ENCODE measurements at places on chromosomes 16 and 17.

- no peak for DNase-seq
Measured at GRCh38 chr16:11064202-11064540, 119.8 kb downstream of the CLEC16A start.

GRCh38 chr16:31532896-31533295 lies 5.2 kb downstream of the AHSP start:
- no peak for DNase-seq

DNA sequence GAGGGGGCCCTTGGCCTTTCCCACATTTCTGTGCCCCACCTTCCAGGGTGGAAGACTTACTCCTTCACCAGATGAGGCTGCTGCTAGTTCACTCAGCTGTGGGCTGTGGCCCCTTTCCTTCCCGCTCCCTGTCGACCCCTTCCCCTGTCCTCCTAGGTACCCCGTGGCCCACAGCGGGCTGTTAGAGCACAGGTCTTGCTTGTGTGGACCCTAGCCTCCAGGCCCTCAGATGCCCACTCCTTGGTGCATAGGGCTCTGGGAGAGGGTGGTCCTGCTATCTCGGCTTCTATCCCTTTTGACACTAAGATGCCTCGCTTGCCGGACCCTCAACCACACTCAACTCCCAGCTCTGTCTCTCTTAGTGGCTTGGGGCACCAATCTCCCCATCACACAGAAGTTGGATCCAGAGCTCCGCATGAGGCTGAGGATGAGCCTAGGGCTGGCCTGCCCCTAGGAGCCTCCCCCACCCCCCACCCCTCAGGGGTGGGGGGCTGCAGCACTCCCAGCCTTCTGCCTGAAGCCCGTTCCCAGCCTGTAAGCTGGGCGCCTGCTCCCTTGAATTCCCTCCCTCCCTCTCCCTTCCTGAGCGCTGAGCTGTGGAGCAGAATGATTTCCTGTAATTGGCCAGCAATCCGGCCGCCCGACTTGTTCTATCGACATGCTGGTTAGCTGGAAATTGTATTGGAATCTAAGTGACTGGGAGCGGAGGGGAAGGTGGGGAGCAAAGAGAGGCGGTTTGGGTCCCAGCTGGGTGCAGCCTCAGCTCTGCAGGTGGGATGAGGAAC lies 30.9 kb downstream of the DCAKD start:
- DNase-seq = peak; percentile 60

GRCh38 chr16:67490335-67491096 lies 7.2 kb upstream of the AGRP start:
- DNase-seq = no peak

- peak; percentile 76 for DNase-seq
Measured at GRCh38 chr16:30063893-30064728, 1.4 kb upstream of the ALDOA start.

DNA sequence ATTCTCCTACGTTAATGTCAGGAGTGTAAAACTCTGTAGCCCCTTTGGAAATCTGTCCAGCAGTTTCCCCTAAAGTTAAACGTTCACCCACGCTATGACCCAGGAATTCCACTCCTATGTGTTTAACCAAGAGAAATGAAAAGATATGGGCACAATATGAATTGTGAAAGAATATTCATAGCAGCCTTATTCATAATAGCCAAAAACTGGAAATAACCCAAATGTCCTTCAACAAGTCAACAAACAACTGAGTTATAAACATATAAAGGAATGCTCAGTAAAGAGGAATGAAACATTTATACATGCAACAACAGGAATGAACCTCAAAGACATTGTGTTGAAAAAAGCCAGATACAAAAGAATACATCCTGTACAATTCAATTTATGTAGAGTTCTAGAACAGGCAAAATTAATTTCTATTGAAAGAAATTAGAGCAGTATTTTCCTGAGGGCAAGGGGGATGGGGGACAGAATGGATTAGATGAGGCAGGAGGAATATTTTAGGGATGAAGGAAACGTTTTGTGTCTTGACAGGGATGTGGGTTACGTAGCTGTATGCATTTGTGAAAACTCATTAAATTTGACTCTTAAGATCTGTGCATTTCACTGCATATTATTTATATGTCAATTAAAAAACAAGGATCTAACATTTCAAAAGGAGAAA lies 286.7 kb upstream of the CDH5 start:
- DNase-seq = no peak

- DNase-seq = no peak
Measured at GRCh38 chr17:49745175-49746139, 18.5 kb downstream of the FAM117A start.

DNA sequence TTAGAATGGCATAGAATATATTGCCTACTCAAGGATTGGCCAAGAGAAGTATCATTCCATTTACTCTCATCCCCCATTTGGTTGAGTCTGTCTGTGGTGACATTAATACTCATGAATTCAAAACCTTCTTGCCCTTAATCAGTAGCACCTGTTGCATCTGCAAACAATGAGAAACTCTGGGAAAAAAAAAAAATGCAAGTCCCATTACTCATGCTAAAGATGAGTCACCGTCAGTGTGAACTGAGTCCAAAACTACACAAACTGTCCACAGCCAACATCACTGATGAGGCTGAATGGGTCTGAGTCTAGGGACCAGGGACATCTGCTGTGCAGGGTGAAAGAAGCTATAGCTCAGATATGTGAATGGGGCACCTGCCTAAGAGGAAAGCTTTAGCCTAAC lies 96.9 kb upstream of the ADAMTS18 start:
- no peak for DNase-seq

GRCh38 chr16:88685156-88686061 lies 898 bp downstream of the SNAI3 start:
- DNase-seq = no peak

- DNase-seq = no peak
Measured at GRCh38 chr17:53932386-53932785, 109.7 kb downstream of the KIF2B start.

DNA sequence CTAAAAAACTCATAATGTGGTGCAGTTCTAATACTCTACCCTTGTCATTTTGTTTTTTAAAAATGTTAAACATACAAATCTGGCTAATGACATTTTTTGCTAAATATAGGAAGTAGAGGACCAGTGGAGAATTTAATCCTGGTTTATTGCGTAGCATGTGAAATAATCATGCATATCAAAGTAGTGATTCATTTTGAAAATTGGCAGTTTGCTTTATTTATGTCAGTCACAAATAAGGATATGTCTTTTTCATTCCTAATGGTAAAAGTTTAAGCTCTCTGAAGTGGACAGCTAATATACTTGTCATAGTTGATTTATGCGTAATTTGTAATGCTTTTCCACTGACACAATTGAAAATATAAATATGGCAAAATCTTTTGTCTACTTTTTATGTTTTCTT lies 224.2 kb downstream of the BCAS3 start:
- DNase-seq = no peak

- no peak for DNase-seq
Measured at GRCh38 chr17:4219241-4219640, 44.5 kb downstream of the ANKFY1 start.

- DNase-seq = no peak
Measured at GRCh38 chr17:45965812-45966211, 33.2 kb upstream of the STH start.

- no peak for DNase-seq
Measured at GRCh38 chr17:77801545-77802332, 156.8 kb upstream of the TNRC6C start.

DNA sequence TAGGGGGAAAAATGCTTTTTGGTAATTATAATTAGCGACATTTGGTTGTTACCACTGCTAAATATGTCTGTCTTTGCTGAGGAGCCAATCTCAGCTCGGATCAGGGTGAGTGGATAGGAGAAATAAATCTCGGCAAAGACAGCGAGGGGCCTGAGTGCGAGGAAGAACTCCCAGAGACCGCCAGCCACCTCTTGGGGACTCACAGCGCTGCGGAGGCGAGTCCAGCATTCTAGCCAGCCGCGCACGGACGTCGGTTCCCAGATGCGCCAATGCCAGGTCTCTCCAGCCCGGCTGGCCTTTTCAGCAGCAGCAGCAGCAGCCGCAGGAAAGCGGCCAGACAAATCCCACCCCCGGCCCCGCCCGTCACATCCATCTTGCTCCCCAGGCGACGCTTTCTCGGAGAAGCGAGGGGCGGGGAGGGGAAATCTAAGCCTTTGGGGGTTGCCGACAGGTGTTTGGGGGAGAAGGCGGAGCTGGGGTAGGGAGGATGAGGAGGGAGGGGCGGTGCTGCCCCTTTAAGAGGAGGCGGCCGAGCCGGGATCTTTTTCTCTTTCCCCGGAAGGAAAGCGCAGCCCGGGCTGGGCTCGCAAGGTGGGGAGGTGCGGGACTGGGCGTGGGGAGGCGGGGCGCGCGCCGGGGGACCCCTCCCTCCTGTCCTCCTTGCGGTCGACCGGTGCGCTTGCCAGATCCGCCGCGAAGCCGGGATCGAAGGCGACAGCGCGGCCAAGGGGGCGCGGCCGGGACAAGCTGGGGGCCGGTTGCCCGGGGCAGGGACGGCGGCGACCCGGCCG lies at the start of gene ITGA3:
Gene ITGA3, plus strand, starts transcription at position 685 of the 791 bp plus-strand sequence. CDS start 330 bp downstream, outside the sequence.
- DNase-seq = peak; percentile 67

- DNase-seq = no peak
Measured at GRCh38 chr16:73845238-73846006, 451.2 kb upstream of the PSMD7 start.

GRCh38 chr17:2459917-2460271 lies 51.8 kb downstream of the METTL16 start:
- no peak for DNase-seq

DNA sequence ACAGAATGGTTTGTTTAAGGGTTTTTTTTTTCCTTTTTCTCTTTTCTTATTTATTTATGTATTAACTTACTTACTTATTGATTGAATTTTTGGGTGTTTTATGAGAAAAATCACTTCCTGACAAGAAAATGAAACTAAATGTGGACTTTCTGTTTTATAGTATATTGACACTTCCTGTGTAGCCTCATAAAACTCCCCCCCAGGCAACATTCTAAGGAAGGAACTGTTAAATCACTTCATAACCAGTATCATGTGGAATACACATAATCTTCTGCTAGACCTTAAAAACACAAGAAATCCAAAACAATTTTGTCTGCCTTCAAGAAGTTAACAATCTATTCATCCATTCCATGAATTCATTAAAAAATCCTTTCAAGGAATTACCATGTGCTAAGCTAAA lies 164.1 kb upstream of the TOM1L1 start:
- DNase-seq = no peak

DNA sequence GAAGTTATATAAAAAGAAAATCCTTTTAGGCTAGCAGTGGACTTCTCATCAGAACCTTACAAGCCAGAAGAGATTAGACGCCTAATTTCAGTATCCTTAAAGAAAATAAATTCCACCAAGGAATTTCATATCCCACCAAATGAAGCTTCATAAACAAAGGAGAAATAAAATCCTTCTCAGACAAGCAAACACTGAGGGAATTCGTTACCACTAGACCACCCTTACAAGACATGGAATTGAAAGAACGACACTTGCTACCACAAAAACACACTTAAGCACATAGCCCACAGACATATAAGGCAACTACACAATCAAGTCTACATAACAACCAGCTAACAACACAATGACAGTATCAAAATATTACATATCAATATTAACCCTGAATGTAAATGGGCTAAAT lies 299.2 kb downstream of the TOX3 start:
- no peak for DNase-seq

DNA sequence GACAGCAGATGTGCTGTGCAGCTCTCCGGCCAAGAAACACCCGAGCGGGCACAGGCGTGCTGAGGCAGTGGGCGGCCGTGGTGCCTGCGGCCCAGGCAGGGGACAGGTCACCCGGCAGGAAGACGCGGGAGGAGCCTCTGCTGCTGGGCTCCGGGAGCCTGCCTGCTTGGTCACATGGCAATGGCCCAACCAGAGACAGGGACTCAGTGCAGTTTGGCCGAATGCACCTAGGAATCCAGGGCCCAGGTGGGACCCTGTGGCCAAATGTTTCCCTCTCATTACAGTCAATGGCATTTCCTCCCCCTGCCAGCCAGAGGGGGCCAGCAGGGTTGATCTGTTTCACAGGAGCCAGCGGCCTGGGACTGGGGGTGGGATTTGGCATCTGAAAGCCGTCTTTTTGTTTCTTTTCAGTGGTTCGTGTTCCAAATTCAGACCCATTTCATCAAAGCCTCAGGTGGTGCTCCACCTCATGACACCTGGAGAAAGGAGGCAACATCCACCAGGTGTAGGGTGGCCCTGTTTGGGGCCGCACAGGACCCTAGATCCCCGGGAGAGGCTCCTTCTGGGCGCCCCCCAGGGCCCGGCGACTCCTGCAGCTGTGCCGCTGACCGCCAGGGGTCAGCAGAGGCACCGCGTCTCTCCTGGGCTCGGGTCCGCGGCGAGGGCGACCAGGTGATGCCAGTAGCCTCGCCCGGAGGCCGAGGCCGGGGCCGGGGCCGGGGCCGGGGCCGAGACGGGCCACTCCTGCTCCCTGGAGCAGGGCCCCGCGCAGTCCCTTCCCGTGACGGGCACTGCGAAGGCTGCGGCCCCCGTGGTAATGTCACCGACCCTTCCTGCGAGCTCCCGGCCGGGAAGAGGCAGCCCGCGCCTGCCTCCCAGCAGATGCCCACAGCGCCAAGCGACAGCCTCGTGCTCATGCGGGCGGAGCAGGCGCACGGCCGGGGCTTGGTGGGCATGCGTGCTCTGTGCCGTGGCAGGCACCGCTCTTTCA lies 118.5 kb downstream of the C16orf78 start:
- DNase-seq = peak; percentile 80

DNA sequence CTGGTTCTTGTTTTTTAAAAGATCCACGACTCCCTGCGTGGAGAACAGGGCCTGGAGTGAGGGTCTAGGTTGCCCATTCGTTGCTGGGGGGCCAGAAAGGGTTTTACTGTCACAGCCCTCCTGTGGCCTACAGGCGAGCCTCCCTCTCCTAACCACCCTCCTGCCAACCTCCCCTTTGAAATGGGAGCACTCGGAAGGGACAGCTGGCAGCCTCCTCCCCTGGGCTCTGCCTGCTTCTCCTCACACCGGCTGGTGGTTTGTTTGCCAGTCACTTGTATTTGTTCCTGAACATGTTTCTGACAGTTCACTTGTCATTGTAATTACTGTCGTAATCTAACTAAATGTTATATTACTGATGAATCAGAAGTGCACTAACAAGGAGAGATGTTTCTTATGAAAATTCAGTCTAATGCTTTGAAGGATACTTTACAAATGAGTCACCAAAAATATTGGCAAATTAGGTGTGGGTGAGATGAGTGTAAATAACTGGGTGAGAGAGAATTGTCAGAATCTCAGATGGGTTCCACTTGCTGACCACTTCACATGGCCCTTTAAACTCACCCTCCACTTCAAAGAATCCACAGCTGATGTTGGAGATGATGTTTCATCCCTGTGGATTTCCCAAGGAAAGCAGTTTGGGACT lies 2.7 kb upstream of the SPPL2C start:
- DNase-seq = no peak

DNA sequence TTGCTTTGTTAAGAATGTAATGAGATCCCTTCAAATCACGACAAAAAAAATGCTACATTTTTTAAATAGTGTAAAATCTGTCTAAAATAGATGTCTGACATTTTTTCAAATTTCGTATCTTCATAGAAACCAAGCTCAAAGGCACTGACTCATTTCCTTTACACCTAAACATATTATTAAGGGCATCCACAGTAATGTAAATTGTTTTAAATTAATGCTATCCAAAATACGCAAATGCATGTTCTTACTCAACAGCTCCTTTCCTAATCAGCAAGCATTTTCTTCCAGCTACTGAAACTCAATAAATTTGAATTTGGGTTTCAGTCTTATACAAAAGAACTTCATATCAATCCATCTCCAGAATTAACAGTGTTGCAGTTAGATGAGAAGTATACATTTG lies 4.3 kb downstream of the C16orf87 start:
- no peak for DNase-seq

- DNase-seq = peak; percentile 41
Measured at GRCh38 chr17:1766382-1767135, 4.7 kb downstream of the SERPINF1 start.

- no peak for DNase-seq
Measured at GRCh38 chr17:60630352-60630751, 30.4 kb downstream of the PPM1D start.

Measured in BE2C (cell line).